HCT116 (cell line): ENCODE measurements at places on chromosomes 11 and 22. TPM values are rescaled to one million over a fixed set of nuclear protein-coding genes. Genes with fewer than 3 reads are reported as not detected.

Gene HIRA
- total RNA-seq, result 30.6 TPM

Gene IMMP1L
- total RNA-seq, result 38.5 TPM

Gene TMEM151A
- 5.9 TPM for total RNA-seq

Gene RSF1
- 43.1 TPM for total RNA-seq

Gene KCNJ1
- total RNA-seq, result 0.15 TPM

GRCh38 chr11:122131126-122131525, 15.1 kb upstream of the BLID start:
- DNase-seq, result no peak
- H3K4me1 ChIP-seq, result peaks cover 90% of the 10 kb centered on the region
- peaks cover 56% of the 10 kb centered on the region for H3K36me3 ChIP-seq
- H3K4me3 ChIP-seq, result no peak overlapping the region
- peak overlapping the region; percentile 95 for H3K27ac ChIP-seq

DNA sequence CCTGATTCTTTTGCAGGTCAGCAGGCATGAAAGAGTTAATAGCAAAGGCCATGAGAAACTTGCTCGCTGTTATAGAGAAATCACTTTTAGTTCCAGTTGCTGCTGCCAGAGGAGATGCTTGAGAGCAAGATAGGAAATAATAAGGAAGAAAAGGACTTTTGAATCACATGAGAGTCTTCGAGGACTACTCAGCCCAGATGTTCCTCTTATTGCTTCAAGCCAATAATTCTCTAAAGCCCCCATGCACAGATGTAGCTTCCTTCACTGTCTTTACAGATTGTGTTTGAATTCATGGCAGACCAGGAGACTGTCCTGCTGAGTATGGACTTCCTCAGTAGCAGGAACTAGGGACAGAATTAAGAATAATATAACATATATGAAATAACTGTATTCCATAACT, 50.1 kb upstream of the OLFML1 start:
- H3K4me3 ChIP-seq, result no peak overlapping the region
- H3K27me3 ChIP-seq, result peaks cover 47% of the 10 kb centered on the region
- no peak overlapping the region for H3K27ac ChIP-seq
- DNase-seq, result no peak
- H3K36me3 ChIP-seq, result no peaks in the 10 kb centered on the region
- no peaks in the 10 kb centered on the region for H3K4me1 ChIP-seq

DNA sequence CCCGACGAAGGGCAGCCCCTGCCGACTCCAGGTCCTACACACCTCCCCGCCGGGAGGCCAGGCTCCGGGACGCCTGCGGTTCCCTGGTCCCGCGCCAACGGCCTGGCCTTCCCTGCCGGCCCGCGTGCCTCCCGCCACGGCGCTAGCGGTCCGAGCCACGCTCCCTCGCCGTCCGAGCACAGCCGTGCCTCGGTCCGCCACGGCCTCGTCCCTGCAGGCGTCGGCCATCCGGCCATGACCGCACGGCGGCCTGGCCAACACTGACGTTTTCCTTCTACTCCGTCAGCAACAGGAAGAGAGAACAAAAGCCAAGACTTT, 532 bp downstream of the EIF4G2 start:
- no peak for DNase-seq
- H3K4me3 ChIP-seq, result peak overlapping the region; percentile 89
- H3K4me1 ChIP-seq, result peaks cover 10% of the 10 kb centered on the region

DNA sequence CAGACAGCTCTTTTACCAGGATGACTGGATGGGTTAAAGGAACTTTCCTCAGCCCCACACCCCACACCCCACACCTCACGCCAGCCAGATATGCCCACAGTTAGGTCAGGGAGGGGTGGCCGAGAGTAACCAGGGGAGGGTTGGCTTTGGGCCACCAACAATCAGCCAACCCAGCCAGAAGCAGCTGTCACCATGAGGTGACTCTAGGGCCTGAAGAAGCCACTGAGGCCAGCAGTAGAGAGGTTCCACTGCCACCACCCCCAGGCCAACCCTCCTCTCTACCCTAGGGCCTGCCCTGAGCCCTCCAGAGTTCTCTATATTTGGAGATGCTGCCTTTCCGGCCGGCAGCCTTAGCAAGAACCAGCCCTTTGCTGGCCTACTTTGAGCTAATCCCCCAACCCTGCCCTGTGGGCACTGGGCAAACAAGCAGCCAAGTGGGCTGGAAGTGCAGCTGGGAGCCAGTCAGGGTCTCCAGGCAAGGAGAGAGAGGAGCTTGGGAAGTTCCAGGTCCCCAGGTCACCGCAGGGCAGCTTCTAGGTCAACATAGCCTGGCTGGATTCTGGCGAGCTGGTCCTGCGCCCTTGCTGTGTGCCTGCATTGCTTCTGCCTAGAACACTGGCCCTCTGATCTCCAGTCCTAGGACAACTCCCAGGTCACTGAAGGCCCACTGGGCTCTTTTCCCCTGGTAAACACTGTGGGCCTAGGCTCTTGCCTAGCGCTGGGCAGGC, 12.0 kb upstream of the SYT8 start:
- DNase-seq, result no peak
- H3K27me3 ChIP-seq, result no peaks in the 10 kb centered on the region
- H3K4me1 ChIP-seq, result peaks cover 25% of the 10 kb centered on the region
- no peak overlapping the region for H3K27ac ChIP-seq
- H3K4me3 ChIP-seq, result no peak overlapping the region
- no peaks in the 10 kb centered on the region for H3K36me3 ChIP-seq

DNA sequence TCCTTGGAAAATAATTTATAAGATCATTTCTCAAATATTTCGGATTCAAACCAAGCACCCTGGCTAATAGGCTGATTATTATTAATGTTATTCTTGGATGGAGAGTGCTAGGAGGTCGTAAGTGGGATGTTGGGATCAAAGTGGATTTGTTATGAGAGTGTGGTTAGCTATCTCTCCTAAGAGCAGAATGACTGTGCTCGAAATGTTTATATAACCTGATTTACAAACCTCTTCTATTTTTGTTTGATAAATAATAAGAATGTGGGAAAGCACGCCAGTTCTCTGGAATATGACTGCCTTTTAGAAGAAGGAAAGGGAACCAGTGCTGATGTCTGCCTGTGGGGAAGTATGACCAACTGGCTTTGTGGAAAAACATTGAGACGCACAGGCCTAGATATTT, 527.5 kb downstream of the NTM start:
- no peaks in the 10 kb centered on the region for H3K4me1 ChIP-seq
- no peaks in the 10 kb centered on the region for H3K27me3 ChIP-seq
- no peaks in the 10 kb centered on the region for H3K36me3 ChIP-seq
- DNase-seq, result no peak
- H3K27ac ChIP-seq, result no peak overlapping the region
- no peak overlapping the region for H3K4me3 ChIP-seq

DNA sequence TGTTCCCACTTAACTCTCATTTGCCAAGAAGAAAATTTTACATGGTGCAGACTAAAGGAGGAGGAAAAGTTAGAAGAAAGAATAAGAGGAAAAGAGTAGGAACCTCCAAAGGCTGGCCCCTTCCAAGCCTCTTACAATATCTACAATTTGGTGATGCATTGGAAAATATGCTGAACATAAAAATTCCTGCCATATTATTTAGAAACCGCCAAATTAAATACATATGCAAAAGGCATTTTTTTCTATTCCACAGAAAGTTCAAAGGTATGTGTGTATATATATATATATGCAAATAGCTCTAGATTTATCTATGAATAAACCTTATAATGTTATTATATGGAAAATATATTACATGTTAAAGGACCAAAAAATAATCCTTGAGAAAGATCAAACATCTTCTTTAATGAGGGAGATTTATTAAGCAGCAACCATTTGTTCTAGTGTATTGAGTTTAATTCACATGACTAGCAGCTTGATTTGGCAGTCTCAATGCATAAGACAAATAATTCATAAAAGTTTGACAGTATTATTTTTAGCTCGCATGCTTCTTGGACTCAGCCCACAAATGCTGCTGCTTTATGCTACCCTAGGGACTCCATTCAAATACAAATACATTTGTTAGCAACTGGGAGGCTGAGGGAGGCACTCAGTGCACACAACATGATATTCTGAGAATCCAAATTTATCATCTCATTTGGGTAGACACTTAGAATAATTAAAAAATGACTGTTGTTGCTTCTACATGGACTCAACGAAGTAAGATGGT, 184.9 kb downstream of the SBF2 start:
- H3K4me3 ChIP-seq, result no peak overlapping the region
- no peak for DNase-seq
- no peaks in the 10 kb centered on the region for H3K27me3 ChIP-seq
- H3K27ac ChIP-seq, result no peak overlapping the region
- no peaks in the 10 kb centered on the region for H3K36me3 ChIP-seq

DNA sequence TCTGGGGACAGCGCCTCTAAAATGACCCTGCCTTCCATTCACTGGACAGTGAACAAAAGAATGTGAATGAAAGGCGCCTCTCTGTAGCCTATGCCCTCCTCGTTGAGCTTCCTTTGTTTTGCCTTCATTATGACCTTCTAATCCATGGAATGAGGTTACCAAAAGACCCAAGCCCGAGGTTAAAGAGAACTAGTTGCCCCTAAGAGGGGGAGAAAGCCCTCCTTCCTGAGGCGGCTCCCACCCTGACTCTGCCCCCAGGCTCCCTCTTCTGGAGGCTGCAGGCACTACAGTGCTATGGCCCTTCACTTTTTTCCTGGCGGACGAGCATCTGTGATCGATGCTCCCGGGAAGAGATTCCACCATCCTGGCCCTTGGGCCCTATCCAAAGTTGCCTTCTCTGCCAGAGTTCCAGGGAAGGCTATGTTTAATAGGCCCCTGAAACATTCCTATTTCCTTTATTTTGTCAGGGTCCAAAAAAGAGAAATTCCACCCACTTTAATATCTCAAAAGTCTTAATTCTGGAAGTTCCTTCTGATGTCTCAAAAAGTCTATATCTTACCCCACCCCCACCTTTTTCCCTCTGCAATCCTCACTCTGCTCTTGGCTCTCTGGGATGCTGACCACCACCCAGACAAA, 147.3 kb downstream of the FEZ1 start:
- H3K4me3 ChIP-seq, result no peak overlapping the region
- DNase-seq, result no peak
- no peaks in the 10 kb centered on the region for H3K36me3 ChIP-seq
- no peak overlapping the region for H3K27ac ChIP-seq
- H3K4me1 ChIP-seq, result peaks cover 2% of the 10 kb centered on the region; the same call in 1 of the 2 replicates

DNA sequence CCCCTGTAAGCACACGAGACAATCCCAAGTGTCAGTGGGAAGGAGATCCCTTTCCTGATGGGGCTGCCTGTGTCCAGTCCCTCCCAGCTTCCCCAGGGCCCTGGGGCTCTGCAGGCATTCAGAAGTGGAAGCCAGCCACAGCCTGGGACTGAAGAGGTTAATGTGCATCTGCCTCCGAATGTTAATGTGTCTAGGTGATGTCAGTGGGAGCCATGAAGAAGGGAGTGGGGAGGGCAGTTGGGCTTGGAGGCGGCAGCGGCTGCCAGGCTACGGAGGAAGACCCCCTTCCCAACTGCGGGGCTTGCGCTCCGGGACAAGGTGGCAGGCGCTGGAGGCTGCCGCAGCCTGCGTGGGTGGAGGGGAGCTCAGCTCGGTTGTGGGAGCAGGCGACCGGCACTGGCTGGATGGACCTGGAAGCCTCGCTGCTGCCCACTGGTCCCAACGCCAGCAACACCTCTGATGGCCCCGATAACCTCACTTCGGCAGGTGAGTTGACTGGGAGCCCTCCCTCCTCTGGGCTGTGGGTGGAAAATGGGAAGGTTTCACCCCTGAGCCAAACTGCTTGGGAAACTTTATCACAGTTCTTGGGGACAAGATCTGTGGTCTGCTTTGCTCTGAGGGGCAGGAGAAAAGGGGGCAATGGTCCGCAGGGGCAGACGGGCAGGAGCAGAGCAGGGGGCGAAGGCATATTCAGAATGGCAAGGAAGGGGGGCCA, at the start of gene MCHR1:
MCHR1 (plus strand) TSS at position 236 of the 715 bp plus-strand sequence; CDS start at position 405, 169 bp downstream.
- H3K4me3 ChIP-seq, result no peak within 1 kb of the TSS
- DNase-seq, result no peak
- H3K4me1 ChIP-seq, result no peaks in the 10 kb centered on the region; the same call in 1 of the 2 replicates
- peaks cover 12% of the 10 kb centered on the region; the same call in 1 of the 2 replicates for H3K27me3 ChIP-seq

- H3K4me1 ChIP-seq, result no peaks in the 10 kb centered on the region
- DNase-seq, result no peak
- H3K27ac ChIP-seq, result no peak overlapping the region
- H3K36me3 ChIP-seq, result no peaks in the 10 kb centered on the region
- H3K4me3 ChIP-seq, result no peak overlapping the region
Observed at GRCh38 chr11:119739021-119739703, 10.2 kb upstream of the NECTIN1 start.

GRCh38 chr11:113188371-113188834, 126.0 kb upstream of the TTC12 start:
- H3K27me3 ChIP-seq, result peaks cover 71% of the 10 kb centered on the region
- no peaks in the 10 kb centered on the region for H3K4me1 ChIP-seq
- H3K4me3 ChIP-seq, result no peak overlapping the region
- H3K36me3 ChIP-seq, result no peaks in the 10 kb centered on the region

- DNase-seq, result no peak
- H3K4me1 ChIP-seq, result no peaks in the 10 kb centered on the region
- H3K27ac ChIP-seq, result no peak overlapping the region
- no peaks in the 10 kb centered on the region for H3K36me3 ChIP-seq
- H3K4me3 ChIP-seq, result no peak overlapping the region
Observed at GRCh38 chr11:114271316-114271715, 24.9 kb upstream of the NNMT start.

- no peak for DNase-seq
- H3K4me3 ChIP-seq, result no peak overlapping the region
- no peaks in the 10 kb centered on the region; the same call in 1 of the 2 replicates for H3K4me1 ChIP-seq
- peaks cover 36% of the 10 kb centered on the region for H3K27me3 ChIP-seq
- H3K36me3 ChIP-seq, result no peaks in the 10 kb centered on the region
Observed at GRCh38 chr11:120012245-120012644, 125.7 kb downstream of the TRIM29 start.

DNA sequence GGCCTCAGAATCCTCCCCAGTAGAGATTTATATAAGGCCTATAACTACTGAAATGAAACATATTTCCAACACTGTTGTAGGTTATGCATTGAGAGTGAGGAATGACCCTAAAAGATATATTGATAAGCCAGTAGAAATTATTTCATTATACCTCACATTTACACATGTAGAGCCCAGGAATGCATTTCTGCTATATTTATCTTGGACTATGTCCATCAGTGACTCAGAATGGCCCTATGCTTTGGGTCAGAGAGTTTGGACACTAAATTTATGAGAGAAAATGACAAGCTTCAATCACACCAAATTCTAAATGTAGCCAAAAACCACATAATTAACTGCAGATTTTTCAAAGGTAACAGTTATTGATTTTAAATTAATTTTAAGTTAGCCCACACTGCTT, 761.9 kb downstream of the DLG2 start:
- H3K27ac ChIP-seq, result no peak overlapping the region
- DNase-seq, result no peak
- H3K4me3 ChIP-seq, result no peak overlapping the region
